ENCODE measurements at places on chromosomes 11 and 22. TPM values are rescaled to one million over a fixed set of nuclear protein-coding genes. Genes with fewer than 3 reads are reported as not detected.

TSGA10IP gene
- total RNA-seq = not detected

GRAMD1B gene
- total RNA-seq = 78.3 TPM

DNA sequence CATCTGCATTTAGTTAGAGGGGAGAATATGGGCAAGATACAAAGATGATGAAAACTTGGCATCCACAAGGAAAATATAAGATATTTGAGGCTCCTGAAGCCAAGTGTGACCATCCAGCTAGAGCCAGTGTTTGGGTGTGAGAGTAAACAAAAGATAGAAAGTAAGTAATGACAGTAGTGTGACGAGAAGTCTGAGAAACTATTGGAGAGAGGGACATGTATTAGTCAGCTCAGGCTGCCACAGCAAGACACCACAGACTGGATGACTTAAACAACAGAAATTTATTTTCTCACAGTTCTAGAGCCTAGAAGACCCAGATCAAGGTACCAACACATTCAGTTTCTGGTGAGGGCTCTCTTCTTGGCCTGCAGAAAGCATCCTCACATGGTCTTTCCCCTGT lies 6.4 kb upstream of the CCKBR start:
- ATAC-seq = peak; percentile 81

PIH1D2 gene
- 0.87 TPM for total RNA-seq

DNA sequence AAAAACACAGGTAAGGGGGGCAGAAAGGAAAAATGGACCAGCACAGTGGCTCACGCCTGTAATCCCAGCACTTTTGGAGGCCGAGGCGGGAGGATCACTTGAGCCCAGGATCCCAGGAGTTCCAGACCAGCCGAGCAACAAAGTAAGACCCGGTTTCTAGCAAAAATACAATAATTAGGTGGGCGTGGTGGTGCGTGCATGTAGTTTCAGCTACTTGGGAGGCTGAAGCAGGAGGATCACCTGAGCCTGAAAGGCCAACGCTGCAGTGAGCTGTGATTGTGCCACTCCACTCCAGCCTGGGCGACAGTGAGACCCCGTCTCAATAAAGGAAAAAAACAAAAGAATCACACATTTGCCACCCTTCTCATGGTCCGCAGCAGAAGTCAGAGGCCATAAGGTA lies 519.4 kb downstream of the BRD1 start:
- ATAC-seq = no peak

DNA sequence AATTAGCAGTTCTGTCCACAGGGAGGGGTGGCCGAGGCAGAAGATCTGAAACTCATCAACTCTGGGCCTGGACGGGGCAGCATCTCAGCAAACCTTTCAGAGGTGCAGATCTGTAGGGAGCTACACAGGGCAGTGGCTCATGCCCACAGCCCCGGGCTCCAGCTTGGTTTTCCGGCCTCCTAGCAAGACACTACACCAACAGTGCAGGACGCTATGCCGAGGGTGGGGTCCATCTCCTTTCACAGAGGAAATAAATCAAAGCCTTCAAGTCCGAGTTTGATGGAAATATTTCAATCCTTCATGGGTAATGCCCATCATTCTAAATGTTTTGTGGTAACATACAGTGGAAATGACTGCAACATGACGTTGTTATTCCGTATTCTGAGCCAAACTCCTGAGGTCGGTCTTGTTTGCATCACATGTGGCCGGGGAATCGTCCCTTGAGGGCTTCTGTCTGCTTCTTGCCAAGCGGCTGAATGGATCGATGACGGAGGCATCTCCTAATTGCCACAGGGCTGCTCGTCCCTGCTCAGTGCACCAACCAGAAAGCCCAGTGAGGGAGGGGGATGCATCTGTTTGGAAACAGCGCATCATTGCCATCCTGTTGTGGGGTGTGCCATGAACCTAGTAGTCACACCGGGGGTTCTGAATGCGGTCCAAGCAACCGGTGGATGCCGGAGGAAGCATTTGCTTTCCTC lies 30.0 kb downstream of the LINC01488 start:
- no peak for ATAC-seq

DNA sequence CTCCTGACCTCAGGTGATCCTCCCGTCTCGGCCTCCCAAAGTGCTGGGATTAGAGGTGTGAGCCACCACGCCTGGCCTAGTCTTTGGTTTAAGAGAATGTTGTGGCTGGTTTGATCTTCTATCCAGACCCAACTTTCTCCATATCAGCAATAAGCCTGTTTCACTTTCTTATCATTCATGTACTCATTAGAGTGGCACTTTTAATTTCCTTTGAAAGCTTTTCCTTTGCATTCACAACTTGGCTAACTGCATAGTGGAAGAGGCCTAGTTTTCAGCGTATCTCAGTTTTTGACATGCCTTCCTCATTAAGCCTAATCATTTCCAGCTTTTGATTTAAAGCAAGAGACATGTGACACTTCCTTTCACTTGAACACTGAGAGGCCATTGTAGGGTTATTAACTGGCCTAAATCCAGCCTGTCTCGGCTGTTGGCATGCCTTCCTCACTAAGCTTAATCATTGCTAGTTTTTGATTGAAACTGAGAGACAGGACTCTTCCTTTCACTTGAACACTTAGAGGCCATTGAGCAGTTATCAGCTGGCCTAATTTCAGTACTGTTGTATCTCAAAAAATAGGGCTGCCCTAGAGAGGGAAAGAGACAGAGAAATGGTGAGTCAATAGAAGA lies 13.1 kb upstream of the RPL3 start:
- ATAC-seq = peak; percentile 78
